ENCODE measurements at places on chromosomes 2 and 18. TPM values are rescaled to one million over a fixed set of nuclear protein-coding genes. Genes with fewer than 3 reads are reported as not detected.

GRCh38 chr2:178409261-178409660 lies 41.7 kb downstream of the PRKRA start:
- peaks cover 5% of the 10 kb centered on the region for H3K4me1 ChIP-seq
- no peak overlapping the region for H3K4me3 ChIP-seq
- no peak overlapping the region for H3K27ac ChIP-seq
- H3K27me3 ChIP-seq, result no peaks in the 10 kb centered on the region
- DNase-seq, result no peak

GRCh38 chr2:159199761-159200465 lies 86.6 kb downstream of the WDSUB1 start:
- no peak overlapping the region for H3K27ac ChIP-seq
- H3K27me3 ChIP-seq, result no peaks in the 10 kb centered on the region
- no peak overlapping the region for H3K4me3 ChIP-seq

DNA sequence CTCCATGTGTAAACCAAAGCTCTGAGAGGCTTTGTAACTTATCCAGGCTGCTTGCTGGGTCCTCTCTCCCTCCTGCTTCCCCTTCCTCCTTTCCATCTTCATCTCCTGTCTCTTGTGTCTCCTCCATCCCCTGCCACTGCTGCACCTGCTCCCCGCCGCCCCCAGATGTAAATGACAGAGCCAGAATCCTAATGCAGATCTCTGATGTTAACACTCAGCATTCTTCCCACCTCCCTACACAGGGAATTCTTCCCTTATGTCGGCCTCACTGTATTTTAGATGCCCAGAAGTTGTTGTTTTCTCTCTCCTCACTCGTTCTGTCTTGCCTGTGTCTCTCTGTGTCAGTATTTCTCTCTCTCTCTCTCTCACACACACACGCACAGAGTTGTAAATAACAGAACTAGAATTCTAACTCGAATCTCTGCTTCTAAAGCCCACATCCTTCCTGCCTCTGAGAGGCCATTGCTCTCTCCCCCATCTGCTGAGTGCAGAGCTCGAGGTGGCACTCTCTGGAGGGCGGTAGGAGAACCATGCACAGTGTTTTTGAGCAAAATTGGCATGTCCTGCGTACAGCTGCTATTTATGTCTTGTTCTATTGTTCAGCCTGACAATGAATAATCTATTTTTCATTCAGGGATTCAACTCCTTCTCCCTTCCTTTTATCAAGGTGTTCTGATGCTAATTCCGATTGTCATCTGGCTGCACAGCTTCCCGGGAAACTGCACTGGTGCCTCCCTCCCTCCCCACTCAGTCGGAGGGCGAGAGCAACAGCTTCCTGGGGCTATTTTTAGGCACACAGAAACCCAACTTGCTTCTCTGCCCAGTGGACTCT lies 219.9 kb downstream of the SH3RF3 start:
- no peak overlapping the region for H3K4me3 ChIP-seq
- H3K27me3 ChIP-seq, result no peaks in the 10 kb centered on the region
- H3K36me3 ChIP-seq, result no peaks in the 10 kb centered on the region

GRCh38 chr2:225590932-225591331 lies 191.4 kb downstream of the NYAP2 start:
- H3K36me3 ChIP-seq, result no peaks in the 10 kb centered on the region
- H3K27ac ChIP-seq, result no peak overlapping the region
- H3K4me1 ChIP-seq, result no peaks in the 10 kb centered on the region
- H3K4me3 ChIP-seq, result no peak overlapping the region
- no peaks in the 10 kb centered on the region for H3K27me3 ChIP-seq
- DNase-seq, result no peak

DNA sequence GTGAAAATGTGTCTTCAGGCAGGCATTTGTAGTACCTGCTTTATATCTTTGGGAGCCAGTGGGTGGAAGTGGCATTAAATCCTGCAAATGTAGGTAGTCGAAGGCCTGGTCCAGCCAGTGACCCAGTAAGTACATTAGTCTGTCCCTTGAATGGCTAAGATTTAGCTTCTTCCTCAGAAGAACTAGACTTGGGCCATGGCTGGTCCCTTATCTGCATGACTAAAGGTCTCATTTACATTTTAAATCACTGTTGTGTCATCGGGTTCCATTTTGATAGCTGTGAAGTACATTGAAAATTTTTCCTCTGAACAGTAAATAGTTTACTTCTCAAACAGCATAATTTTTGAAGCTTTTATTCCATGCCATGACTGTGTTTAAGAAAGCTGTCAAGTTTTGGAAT lies 438.4 kb upstream of the KLHL29 start:
- no peak overlapping the region for H3K27ac ChIP-seq
- no peaks in the 10 kb centered on the region for H3K27me3 ChIP-seq
- H3K4me3 ChIP-seq, result no peak overlapping the region
- H3K4me1 ChIP-seq, result no peaks in the 10 kb centered on the region
- H3K36me3 ChIP-seq, result no peaks in the 10 kb centered on the region
- DNase-seq, result no peak

- no peak overlapping the region for H3K27ac ChIP-seq
- H3K27me3 ChIP-seq, result no peaks in the 10 kb centered on the region
- H3K36me3 ChIP-seq, result no peaks in the 10 kb centered on the region
- no peaks in the 10 kb centered on the region for H3K4me1 ChIP-seq
Measured at GRCh38 chr2:136381245-136381644, 263.3 kb upstream of the CXCR4 start.

DNA sequence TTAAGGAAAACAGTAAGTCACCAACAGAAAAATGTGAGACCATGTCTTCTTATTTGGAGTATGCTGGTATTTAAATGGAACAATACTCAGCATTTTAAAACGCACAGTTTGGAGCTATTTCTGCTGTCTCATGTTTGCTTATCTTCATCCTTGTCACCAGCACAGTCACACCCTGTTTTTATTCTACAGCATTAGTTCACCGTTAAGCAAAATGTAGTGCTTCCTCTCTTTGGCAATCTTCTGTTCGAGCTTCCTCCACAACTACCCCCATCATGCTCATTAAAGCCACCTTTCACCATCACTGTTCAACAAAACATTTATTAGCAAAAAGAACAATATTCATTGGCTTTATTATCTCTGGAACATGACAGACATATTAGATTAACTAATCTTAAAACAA lies 64.0 kb downstream of the SLC40A1 start:
- H3K27ac ChIP-seq, result no peak overlapping the region
- no peaks in the 10 kb centered on the region for H3K27me3 ChIP-seq
- no peak for DNase-seq
- H3K4me1 ChIP-seq, result peaks cover 17% of the 10 kb centered on the region

OTOS gene
- not detected for total RNA-seq

SEPTIN10 gene
- total RNA-seq, result 86.9 TPM

NPPC gene
- not detected for total RNA-seq
